ENCODE measurements at places on chromosomes 13 and 19.

DNA sequence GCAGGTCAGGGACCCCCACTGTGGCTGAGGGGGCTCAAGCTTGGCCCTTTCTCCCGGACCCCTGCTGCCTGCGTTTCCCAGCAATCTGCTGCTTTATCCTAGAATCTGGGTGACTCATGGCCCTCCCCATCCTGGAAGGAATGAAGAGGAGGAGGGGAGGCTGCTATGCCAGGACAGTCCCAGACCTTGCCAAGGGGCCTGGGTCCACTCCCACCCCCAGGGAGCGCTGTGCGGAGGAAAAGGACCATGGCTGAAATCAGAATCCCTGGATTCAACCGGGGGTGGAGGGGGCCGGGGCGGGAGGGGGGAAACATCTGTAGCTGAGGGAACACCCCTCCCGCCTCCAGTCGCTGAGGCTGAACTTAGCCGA lies 20.5 kb downstream of the ZNF114 start:
- DNase-seq: no peak

GRCh38 chr13:74678308-74678965 lies 544.2 kb upstream of the KLF12 start:
- DNase-seq: no peak

DNA sequence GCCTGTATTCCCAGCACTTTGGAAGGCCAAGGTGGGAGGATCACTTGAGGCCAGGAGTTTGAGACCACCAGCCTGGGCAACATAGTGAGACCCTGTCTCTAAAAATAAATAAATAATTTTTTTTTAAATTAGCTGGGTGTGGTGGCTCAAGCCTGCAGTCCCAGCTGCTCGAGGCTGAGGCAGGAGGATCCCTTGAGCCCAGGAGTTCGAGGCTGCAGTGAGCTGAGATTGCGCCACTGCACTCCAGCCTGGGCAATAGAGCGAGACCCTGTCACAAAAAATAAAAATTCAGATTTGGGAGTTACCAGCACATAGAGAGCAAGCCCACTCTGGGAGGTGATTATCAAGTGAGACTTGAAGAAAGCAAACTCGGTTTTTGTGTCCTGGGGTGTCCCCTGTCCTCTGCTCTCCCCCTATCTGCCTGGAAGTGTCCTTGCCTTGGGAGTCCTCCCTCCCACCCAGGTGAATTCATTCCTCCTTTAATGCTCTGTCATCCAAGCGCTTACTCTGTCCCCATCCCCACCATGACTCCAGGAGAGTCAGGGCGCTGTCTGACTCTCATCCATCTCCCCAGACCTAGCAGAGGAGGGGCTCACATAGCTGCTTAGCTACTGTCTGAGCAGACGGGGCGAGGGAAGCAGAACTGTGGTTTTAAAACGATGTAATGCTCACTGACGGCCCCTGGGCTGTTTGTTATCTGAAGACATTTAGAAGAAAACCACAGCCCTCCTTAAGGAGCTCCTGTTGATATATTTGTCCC lies 146.8 kb downstream of the STK24 start:
- no peak for DNase-seq

DNA sequence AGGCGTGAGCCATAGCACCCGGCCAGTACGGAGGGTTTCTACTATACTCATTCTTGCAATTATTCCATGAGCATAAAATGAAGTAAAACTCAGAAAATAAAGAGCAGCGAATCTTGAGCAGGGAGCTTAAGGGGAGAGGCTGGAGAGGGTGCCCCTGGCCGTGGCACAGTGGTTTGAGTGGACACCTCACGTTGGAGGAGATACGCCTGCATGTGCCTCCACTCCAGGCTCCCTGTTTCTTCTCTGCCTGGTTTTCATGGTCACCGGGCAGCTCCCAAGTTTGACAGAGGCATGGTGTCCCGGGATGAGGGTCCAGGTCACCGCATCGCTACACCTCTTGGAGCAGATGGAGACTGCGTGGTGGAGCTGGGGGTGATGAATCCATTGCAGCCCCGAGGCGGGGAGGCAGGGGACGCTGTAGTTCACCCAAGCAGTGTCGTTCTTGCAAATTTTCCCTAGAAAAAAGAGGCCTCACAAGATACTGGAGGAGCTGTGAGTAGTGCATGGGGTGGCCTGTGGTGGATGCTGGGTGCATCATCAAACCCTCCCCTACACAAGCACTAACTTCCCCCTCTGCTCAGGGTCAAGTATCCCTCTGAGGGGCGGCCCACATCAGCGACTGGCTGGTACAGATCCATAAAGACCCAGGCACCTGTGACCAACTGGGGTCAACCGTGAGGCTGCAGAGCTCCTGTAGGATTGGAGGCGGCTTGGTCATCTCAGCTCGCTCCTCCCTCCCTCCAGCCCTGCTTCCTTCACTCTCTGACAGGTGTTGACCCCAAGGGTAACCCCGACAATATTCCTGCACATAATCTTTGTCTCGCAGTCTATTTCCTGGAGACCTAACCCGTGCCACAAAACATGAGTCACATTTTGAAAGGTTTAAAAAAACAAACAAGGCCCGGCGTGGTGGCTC lies 3.6 kb upstream of the MIER2 start:
- DNase-seq: no peak

GRCh38 chr19:5313307-5313706 lies 27.3 kb downstream of the PTPRS start:
- DNase-seq: no peak

DNA sequence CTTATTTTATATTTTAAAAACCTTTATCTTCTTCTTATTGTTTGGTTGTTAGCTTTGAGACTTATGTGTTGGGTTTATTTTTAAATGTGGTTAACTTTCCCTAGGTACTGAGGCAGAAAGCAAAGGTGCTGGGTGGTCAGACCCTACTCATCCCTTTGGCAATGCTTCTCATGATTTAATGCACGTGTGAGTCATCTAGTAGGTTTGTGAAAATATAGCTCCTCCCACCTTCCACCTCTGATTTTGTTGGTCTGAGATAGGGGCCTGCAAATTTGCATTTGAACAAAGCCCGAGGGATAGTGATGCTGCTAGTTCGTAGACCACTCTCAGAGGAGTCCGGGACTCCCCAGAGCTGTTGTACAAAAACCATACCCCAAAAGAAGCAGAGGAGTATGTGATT lies 771.3 kb upstream of the ARGLU1 start:
- no peak for DNase-seq

- peak; percentile 57 for DNase-seq
These were observed 3.2 kb downstream of the SELENOW start for GRCh38 chr19:47781590-47782262.

- DNase-seq: no peak
These were observed 16.2 kb upstream of the PRODH2 start for GRCh38 chr19:35828692-35829301.

DNA sequence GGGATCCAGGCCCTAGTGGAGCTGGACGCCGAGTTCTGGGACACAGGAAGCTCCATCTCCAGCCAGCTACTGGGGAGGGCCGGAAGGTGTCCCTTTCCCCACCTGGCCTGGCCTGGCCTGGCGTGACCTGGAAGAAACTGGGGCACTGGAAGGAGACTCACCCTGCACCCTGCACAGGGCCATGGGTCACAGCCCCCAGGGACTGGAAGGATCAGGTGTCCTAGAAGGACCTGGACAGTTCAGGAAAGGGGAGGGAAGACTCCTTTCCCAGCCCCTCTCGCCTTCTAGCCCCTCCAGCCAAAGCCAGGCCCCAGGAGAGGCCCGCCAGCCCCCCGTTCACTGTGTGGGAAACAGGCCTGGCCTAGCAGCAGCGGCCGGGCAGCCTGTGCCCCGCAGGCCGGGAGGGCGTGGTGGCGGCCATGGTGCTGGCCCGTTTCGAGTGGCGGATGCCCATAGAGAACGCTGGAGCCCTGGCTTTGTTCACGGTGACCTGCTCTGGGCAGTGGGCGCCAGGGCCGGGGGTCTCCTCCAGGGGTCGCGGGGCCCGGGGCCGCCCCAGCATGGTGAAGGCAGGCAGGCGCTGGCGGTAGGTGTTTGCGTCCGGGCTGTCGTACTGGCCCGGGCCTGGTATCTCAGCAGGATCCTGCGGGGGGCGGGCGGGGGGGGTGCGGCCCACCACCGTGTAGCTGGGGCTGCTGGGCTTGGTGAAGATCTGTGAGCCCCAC lies 2.8 kb upstream of the SHC2 start:
- no peak for DNase-seq

DNA sequence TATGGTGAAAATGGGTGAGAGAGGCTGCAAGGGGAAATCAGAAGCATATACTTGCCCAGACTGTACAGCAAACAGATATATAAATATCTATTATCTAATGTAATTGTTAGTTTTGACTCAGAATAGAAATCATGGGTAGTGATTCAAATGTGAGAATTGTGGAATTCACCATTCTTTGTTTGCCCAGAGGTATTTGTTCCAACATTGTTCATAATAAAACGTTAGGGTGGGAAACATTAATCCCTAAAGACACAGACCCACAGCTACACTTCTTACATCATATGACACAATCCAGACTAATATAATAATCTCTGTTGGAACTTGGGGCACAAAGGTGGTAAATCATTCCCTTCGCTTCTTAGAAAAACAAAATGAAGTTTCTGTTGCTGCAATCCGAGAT lies 646.5 kb upstream of the SLITRK6 start:
- no peak for DNase-seq

GRCh38 chr13:99340638-99341037 lies 33.4 kb upstream of the GPR183 start:
- DNase-seq: no peak

- no peak for DNase-seq
These were observed 567 bp downstream of the SBK2 start for GRCh38 chr19:55536366-55536765.

DNA sequence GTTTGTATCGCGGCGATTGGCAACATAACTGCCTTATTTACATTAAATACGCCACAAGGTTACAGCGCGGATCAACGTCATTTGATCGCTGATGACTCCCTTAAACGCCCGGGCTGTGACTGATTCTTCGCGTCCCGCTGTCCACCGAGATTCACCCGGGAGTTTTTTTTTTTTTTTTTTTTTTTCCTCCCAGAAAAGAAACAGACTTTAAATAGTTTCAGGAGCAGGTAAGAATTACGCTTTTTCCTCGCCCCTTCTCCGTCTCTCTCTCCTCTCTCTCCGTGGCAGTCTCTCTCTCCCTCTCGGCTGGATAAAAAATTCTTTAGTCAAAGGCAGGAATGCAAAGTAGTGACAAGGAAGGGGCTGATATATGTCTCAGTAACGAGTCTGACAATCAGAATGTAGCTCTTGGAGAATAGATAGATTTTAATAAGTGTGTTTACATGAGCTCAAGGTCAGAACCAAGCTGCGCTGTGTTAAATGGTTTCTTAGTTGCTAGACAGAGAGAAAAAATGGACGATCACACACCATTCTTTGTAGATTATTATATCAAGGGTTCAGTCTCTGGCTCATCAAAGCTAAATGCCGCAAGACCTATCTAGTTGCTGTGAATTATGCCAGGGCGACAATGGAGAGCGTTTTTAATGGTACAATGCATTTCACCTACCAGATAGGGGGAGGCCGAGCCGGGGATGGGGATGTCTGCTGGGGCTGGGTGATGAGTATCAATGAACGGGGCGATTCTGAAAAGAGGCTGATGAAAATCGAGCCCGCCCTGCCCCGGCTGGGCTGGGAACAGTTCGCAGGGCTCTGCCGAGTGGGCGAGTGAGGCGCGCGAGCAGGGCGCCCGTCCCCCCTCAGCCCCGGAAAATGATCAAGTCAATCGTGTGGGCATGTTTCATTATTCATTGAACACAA lies 147.2 kb upstream of the ZNF536 start:
- peak; percentile 52 for DNase-seq

DNA sequence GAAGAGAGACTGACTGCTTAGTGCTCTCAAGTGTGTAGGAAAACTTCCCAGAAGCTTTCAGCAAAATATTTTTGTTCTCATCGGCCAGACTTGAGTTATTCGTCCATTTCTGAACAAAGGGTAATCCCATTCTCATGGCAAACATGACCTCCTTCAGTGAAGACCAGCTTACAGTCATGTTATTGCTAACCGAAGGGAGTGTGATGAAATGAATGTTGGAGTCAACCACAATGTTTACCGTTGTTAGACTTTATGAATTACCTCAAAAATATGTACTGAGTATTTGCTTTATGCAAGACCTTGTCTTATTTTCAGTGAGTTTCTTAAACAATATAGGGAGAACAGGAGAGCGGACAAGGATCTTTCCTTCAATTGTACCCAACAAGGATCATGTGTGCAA lies 228.6 kb downstream of the LMO7 start:
- no peak for DNase-seq

GRCh38 chr19:39372047-39372802 lies 18.7 kb downstream of the PAF1 start:
- DNase-seq: peak; percentile 14

DNA sequence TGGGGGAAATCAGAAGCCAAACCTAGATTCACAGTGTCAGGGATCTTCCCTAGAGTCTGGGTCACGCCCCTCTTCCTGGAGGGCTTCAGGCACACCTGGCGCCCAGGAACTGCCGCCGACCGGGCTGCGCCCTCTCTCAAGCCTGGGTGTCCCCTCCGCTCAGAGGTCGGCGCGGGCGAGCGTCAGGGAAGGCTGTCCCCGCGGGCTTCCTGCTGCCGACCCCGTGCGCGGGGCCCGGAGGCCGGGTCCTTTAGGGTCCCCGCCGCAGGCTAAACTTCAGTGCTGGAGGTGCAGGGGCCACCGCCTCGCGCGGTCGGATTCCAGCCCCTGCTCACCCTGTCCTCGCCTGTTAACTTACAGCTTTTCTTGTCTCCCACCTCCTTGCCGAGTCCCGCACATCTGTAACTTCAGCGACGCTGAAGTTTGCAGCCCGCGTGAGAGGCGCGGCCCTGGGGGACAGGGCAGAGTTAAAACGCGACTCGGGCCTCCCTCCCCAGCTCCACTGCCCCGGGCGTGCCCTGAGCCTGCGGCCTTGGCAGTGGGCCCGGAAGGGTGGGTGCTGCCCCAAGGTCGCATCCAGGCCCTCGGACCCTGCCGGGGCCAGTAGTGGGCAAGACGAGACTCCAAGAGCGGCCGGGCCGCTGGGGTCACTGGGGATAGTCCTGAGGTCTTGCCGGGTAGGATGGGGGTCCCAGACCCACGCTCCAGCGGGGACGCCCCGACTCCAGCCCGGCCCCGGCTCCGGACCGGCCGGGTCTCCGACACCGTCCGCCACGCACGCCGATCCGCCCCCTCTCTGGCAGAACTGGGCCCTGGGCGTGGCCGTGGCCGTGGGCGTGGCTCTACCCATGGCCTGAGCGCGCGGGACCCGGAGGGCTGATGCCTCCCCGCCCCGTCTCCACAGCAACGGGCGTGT lies 95.6 kb upstream of the ZNF98 start:
- no peak for DNase-seq

DNA sequence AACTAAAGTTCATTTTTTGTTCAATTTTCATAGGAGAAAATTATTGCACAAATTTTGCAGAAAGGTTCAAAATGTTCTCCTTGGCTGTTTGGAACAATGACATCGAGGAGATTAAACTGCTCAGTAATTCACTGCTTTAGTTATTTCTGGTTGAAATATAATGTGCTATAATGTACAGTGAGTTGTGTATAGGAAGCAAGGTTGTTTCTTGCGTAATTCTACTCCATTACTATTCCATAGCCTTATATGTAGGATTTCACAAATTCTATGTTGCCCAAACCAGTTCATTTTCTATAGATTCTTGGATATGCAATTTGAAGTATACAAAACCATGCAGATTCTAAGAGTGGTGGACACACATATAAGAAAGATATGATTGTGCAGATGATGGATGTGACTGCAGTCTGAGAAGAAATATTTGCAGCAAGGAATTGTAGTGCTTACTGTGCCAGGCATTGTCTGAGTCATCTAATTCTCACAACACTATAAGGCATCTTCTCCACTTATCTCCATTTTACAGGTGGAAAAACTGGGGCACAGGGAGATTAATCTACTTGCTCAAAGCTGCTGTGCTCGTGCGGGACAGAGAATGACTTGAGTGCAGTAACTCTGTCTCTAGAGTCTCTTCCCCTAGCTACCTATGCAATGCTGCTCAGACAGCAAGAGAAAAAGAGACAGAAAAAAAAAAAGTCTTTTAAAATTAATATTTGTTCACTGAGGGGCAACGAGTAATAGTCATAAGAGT lies 515.5 kb downstream of the MYO16 start:
- DNase-seq: no peak

Measured in amygdala (tissue), 56 donors.